Colonic mucosa (tissue), 4 donors: ENCODE measurements at places on chromosomes 3 and 15. TPM values are rescaled to one million over a fixed set of nuclear protein-coding genes. Genes with fewer than 3 reads are reported as not detected.

DNA sequence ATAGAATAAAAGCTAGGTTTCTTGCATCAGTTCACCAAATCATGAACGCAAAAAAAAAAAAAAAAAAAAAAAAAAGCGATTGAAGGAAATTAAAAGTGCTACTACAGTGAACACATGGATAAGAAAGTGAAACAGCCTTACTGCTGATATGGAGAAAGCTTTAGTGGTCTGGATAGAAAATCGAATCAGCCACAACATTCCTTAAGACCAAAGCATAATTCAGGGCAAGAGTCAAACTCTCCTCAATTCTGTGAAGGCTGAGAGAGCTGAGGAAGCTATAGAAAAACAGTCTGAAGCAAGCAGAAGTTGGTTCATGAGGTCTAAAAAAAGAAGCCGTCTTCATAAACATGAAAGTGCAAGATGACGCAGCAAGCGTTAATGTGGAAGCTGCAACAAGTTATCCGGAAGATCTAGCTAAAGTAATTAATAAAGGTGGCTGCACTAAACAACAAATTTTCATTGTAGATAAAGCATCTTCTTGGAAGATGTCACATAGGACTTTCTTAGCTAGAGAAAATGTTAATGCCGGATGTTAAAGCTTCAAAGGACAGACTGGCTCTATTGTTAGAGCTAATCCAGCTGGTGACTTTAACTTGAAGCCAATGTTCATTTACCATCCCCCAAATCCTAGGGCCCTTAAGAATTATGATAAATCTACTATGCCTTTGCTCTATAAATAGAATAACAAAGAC, 19.2 kb downstream of the P3H2 start:
- DNase-seq: no peak

GOLGA6B gene
- total RNA-seq: not detected

LRRC31 gene
- total RNA-seq: 66.0 TPM

- no peak for DNase-seq
Measured at GRCh38 chr3:18079739-18080138, 337.3 kb upstream of the TBC1D5 start.

GRCh38 chr3:176767385-176767784, 429.9 kb downstream of the TBL1XR1 start:
- no peak for DNase-seq

GRCh38 chr3:39154280-39155021, 1.1 kb upstream of the CSRNP1 start:
- peak; percentile 47 for DNase-seq
